ENCODE measurements at places on chromosomes 11 and 22.

- DNase-seq, result no peak
These were observed 5.0 kb upstream of the OR52H1 start for GRCh38 chr11:5553343-5553742.

GRCh38 chr11:133907216-133907615 lies 49.6 kb downstream of the IGSF9B start:
- no peak for DNase-seq

DNA sequence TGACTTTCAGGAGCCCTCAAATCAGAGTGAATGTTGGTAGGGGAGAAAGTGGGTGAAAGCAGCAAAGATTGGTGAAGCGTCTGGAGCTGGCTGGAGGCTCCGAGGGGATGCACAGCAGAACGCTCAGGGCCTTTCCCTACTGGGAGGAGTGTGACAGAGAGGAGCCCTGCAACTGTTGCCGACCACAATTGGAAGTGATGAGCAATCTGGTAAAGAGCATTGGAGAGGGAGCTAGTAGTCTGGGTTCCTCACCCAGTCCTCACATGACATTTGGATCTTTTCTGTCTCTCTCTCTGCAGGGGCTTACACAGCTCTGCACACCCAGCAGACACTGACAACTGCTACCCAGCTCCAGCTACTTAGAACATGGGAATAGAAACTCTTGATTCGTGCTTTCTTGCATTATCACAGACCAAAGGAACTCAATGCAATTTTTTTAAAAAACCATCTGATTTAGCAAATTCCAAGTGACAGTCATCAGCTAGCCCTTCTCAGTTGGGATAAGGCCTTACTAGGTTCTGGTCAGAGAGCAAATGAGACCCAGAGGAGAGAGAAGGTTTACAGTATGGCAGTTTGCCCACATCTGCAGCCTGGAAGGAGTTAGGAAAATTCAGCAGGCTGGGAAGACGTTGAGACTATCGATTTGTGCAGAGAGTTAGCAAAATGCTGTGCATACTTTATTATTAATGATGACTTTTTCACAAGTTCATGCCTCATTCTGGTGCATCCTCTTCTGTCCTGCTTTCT lies 278.0 kb upstream of the PLET1 start:
- DNase-seq, result no peak

GRCh38 chr11:40393511-40393910 lies 1065.9 kb downstream of the LRRC4C start:
- DNase-seq, result no peak

GRCh38 chr11:114209904-114210303 lies 86.3 kb upstream of the NNMT start:
- DNase-seq, result no peak

DNA sequence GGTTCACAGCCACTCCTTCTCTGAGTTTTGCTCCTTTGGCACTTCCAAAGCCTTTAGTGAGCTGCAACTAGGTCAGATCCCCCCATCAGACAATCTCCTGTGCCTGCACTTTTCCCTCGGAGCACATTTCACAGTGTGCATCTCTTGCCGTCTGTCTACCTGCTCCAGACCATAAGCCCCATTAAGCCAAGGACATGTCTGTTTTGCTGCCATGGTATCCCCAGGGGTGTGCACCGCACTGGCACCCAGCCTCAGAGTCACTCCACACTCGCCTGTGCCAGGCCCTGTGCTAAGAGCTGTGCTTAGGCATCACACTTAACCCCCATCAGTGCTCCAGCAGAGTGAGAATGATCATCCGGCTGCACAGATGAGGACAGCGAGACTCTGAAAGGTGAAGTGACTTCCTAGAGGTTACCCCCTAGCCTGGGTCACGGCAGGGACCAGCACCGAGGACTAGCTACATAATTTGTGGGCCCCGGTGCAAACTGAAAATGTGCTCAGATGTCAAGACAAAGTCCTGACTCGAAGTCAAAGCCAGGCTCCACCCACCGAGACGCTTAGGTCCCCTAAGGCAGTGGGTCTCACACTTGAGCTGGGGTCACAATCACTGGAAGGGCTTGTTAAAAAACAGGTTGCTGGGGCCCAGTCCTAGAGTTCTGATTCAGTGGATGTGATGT lies 33.9 kb downstream of the ARRB1 start:
- no peak for DNase-seq

DNA sequence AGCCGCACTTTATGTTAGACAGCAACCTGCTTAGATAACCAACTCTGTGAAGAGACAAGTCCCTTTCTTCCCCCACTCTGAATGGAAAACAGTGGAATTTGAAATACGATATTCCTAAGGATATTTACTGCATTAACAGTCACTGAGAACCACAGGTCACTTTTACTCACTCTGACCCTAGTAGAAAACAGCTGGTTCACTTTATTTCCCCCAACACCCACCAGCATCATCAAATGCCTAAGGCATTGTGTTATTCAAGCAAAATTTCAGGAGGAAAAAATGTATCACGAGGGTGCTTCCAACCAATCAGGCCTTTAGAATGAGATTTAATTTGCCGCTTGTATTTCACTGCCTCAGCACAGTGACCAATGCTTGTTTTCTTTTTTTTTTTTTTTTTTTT lies 1134.1 kb upstream of the CCDC90B start:
- DNase-seq, result no peak

DNA sequence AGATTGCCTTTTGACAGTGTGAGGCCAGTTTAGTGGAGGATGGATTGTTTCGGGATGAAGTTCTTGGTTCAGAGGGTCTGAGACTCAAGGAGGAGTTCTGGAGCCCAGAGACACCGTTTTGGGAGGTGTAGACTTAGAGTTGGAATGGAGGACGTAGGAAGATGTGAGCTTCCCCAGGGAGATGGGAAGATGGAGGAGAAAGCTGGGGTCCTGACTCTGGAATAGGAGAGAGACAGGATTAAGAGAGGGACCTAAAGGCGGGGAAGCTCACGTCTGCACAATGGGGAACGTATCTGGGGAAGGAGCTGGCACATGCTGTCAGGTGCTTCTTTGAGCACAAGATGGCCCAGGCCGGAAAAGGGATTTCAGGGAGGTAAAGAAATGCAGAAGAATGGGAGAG lies 71.3 kb upstream of the CLDN5 start:
- no peak for DNase-seq

DNA sequence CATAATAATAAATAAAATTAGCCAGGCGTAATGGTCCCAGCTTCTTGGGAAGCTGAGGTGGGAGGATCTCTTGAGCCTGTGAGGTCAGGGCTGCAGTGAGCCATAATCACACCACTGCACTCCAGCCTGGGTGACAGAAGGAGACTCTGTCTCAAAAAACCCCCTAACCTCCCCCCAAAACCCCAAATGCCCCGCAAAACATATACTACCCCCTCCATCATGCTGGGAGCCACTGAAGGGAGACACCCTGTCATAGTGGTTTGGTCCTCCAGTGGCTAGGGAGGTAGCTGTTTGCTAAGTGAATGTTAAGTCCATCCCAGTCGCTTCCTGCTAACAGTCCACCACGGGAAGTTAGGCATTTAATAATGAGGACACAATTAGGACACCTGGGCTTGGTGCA lies 125.0 kb downstream of the ABTB2 start:
- no peak for DNase-seq

DNA sequence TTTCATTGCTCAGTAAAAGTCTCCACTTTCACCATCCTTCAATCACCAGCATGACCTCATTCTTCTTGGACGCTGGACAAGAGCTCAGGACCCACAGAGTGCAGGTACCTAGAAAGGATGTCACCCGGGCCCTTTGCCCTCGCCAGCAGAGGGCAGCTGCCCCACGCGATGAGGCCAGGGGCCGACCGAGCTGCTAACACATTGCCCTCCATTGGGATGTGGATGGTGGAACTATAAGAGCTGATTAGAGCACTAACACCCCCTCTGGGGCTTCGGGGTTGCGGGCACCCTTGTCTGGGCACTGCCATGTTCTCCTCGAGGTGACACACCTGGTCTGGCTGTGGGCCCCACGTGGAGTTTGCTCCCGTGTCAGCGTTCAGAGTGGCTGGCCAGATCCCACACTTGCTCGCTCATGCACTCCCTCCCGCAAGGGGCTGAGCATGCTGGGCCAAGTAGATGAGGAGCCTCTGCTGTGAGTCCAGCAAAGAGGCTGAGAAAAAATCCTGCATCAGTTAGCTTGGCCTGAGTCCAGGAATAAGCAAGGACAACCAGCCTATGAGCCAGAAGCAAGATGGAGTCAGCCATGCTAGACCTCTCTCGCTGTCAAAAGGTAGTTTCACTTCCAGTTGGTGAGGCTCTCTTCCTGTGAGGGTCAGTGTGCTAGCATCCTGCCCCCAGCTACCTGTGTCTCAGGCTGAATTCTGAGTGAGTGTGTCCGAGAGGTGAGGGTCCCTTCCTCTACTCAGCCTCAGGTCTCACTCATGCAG lies 9.8 kb downstream of the KRTAP5-6 start:
- no peak for DNase-seq

- no peak for DNase-seq
These were observed 5.7 kb downstream of the CTSD start for GRCh38 chr11:1757861-1758610.

DNA sequence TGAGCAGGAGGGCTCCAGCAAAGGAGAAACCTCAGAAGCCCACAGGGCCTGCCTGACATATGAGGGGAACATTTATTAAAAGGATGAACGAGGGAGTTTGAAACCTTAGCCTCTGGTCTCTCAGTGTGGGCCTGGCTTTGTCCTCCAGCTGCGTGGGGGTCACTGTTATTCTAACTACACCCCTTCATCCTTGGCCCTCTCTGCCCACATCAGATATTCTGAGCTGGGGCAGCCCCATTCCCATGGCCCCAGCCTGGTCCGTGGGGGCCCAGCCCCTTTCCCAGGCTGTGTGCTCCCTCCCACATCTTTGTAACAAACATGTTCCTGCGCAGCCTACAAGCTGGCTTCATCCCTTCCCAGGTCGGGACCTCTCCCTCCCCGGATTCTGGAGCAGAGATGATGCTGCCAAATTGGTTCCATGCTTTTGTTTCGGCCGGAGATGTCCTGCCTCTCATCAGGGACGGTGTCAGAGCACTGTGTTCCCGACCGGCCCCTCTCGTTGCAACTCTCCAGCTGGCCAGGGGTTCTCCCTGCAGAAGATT lies 4.0 kb downstream of the FXYD6 start:
- DNase-seq, result no peak

DNA sequence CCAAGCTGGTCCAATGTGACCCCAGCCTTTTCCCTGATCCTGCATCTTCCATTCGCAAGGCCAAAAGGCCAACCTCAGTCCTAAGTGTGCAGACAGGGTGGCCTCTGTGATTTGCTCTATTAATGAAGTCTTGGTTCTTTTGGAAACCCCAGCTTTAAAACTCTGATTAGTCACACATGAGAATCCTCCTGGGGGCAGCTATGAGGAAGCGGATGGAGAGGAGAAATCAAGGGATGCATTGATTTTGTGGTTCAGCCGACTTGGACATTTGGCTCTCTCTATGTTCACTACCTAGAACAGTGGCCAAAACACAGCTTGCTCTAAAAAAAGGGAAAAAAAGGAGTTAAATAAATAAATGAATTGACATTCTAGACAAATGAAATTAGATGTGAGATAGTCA lies 98.6 kb upstream of the USP47 start:
- no peak for DNase-seq

- DNase-seq, result no peak
These were observed 76.0 kb downstream of the CACNA1I start for GRCh38 chr22:39646398-39647063.

- no peak for DNase-seq
These were observed 7.4 kb downstream of the SLN start for GRCh38 chr11:107704451-107704850.

- DNase-seq, result no peak
These were observed 104.7 kb upstream of the BID start for GRCh38 chr22:17878941-17879340.

DNA sequence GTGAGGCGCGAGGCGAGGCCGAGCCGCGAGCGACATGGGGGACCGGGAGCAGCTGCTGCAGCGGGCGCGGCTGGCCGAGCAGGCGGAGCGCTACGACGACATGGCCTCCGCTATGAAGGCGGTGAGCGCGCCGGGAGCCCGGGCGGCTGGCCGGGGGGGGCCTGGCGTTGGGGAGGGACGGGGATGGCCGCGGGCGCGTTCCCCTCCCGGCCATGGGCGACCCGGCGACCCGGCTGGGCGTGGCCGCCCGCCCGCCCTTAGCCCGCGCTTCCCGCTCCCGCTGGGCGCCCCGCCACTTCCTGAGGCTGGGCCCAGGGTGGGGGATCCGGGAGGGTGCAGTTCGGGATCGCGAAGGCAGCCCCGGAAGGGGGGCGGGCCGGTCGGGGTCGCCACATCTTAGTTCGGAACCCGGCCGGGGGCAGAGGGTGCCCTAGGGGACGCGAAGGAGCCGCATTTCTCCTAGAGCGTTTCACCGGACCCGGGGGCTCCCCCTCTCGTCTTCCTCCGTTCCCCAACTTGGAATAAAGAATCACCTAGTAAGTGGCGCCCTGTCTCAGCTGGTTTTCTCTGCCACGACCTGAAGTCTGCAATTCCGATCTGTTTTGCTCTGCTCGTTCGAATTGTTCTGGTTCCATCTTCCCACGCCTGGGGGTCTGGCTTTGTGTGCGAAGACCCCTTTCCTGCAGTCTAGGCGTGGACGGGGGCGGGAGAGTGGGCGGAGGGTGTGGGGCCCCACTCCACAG lies 536 bp downstream of the YWHAH start:
- DNase-seq, result no peak

GRCh38 chr11:35427071-35427470 lies 7.7 kb upstream of the SLC1A2 start:
- DNase-seq, result no peak

GRCh38 chr11:64894070-64894811 lies 15.8 kb upstream of the EHD1 start:
- DNase-seq, result peak; percentile 75

GRCh38 chr11:23767576-23767975 lies 729.3 kb upstream of the LUZP2 start:
- no peak for DNase-seq

All from GM18507 (cell line).